MG63 (cell line): ENCODE measurements at places on chromosomes 6 and 20. TPM values are rescaled to one million over a fixed set of nuclear protein-coding genes. Genes with fewer than 3 reads are reported as not detected.

- DNase-seq, result no peak
Observed at GRCh38 chr20:33671573-33672288, 2.5 kb downstream of the NECAB3 start.

The TREML2 gene
- not detected in 2 replicates for total RNA-seq

- no peak for DNase-seq
Observed at GRCh38 chr6:163288066-163288465, 126.5 kb upstream of the QKI start.

The CDSN gene
- total RNA-seq, result not detected in 2 replicates

DNA sequence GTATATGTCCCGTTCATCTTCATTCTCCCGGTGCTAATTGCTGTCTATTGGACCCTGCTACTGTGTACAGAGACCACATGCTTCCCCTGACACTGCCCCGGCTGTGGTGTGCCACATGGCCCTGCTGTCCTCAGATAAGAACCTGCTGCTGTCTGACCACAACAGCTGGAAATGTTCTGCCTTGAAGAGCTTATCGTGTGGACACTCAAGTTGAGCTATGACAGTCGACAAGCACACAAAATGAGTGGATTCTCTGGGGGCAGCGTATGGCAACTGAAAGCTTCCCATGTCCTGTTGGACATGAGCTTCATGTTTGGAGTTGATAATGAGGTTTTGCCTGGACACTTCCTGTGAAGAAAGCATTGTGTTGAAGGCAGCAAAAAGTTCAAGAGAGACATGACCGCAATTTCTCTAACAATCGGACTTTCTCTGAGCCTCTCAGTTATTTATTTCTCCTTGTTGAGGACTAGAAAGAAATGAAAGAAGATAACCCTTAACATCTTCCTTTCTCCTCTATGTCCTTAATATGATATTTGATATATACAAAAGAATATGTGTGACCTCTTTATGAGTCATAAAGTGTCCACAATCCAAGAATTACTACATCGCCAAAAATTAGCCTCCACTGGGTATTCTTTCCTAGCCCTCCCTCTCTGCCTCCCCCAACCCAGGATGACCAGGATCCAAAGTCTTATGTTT, 187.1 kb upstream of the TCF21 start:
- DNase-seq, result peak; percentile 59

GRCh38 chr6:113750151-113750855, 106.8 kb upstream of the MARCKS start:
- no peak for DNase-seq

DNA sequence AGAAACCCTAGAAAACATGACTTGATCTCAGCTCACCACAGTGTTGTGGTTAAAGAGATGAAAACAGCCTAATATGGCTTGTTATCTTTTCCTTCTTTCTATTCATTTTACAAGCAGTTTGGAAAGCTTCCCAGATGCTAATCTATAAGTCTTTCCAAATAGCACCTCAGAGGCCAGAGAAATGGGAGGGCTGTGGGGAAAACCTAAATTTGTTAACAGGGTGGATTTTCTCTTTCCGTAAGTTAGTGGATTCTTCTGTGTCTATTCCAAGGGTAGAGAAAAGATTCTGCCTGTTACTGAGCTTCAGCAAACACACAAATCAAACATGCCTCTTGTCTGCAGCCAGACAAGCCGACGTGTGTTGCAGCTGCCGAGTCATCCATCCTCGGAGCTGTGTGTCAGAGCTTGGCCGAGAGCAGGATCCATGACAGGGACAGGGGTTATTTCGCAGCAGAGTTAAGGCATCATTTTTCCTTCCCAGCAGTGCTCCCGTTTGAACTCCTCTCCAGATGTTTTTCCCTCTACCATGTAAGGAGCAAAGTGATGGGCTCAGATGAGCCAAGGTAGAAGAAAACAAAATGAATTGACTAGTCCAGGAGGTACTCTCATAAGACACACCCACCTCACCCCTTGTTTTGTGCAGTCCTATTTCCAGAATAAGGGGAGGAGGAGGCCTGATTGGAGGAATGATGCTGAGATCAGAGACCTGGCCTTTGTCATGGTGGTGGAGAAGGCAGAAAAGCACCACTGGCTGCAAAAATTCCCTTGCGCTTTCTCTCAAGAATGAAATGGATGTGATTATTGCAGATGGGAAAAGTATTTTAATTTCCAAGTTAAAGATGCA, 560.0 kb downstream of the C6orf118 start:
- DNase-seq, result peak; percentile 73

The HM13 gene
- total RNA-seq, result 115 and 155 TPM in 2 replicates

DNA sequence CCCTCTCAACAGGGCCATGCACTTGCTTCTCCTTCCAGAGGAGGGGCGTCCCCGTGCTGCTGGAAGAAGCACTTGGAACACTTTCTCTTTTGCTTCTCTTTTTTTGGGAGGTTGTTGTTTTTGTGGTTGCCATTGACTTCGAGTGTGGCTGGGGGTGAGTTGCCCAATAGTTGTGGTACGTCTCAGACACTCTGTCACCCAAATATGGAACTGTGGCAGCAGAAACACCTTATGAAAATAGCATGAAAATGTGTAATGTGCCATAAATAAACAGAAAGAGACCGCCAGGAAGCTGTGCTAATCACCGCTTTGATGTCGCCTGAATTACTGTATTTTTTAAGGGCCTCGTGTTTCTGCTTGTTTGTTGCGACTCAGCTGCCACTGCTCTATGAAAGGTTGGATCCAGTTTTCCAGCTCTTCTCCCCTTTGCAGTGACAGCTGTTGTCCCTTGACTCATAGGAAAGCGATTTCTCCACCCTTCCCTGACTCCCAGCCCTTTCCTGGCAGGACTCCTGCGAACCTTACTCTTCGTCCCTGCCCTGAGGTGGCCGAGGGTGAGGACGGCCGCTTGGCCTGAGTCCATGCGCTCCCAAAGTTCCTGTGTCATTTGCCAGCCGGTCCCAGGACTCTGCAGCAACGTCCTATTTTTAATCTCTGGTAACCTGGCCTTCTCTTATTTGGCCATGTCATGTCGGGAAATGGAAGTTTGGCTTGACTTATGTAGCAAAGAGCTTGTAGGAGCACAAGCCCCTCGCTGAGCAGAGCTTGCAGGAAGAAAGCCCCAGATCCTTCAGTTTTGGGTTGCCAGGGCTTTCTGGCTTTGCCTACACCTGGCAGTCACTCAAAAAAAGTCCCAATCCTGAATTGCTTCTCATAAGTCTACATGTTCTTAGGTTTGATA, 694.6 kb downstream of the QKI start:
- DNase-seq, result peak; percentile 85

DNA sequence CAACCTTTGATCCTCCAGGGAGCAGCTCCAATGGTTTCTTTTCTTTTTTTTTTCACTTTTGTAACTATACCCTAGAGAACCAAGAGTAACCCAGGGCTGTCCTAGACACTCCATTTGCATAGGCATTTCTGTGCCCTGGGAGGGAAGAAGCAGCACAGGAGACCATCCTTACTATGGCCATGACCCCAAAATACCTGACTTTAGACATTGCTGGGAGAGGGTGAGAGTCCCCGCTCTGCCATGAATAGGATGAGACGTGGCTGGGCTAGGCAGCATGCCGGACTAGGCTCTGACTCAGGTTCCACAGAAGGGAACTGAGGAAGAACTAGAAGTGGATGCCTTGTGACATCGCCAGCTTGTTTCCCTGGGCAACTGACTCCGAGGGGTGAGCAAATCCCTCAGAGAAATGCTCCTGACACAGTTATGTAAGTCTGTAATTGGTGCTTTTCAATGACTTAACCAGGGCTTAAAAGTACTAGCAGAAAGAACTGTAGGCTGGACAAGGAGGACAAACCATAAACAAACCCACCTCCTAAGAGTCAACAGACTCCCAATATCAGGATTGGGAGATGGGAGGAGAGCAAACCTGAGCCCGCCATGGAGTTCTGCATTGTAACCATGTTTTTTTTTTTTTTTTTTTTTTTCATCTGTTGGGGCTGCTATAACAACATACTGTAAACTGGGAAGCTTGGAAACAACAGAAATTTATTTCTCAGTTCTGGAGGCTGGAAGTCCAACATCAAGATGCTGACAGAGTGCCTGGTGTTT, 910 bp upstream of the ADTRP start:
- DNase-seq, result no peak

- DNase-seq, result no peak
Observed at GRCh38 chr6:136438441-136438840, 111.8 kb downstream of the MAP7 start.

The ULBP1 gene
- total RNA-seq, result 1.5 and 2.5 TPM in 2 replicates

GRCh38 chr6:45841062-45841461, 174.6 kb downstream of the CLIC5 start:
- DNase-seq, result no peak

- DNase-seq, result no peak
Observed at GRCh38 chr6:108690326-108691049, 129.8 kb downstream of the FOXO3 start.

DNA sequence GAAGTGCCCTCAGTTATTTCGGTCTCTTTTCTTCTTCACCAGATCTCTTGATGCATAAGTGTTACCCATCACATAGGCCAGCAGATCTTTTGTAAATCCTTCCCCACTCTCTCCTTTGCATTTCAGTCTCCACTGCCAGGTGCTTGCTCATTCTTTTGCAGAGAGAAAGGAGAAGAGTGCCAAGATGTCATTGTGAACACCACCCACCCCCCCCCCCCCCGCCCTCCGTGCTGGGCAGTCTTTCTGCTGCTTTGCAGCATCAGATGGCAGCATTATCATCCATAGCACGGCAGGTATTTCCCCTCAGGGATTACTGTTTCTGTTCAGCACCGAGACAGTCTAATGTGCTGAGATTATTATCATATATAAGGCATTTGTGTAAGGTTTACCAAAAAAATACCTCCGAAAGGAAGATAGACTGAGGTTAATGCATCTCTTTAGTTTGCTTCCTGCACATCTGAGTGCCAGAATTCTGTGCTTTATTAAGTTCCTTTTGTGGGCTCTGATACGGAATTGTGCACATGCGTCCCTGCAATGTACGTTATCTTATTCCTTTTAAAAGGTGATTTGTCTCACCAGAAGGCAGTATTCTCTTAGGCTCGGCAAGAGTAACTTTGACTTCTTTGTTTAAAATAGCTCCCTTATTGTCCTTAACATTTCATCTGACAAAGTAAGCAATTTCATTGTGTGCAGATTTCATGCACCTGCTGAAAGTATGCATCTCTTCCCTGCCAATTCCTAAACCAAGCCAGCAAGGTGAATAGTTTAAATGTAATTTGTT, 128.8 kb downstream of the PHACTR1 start:
- DNase-seq, result no peak

The PRR18 gene
- 0.05 and 1.3 TPM in 2 replicates for total RNA-seq
